ENCODE measurements at places on chromosomes 12 and 14. TPM values are rescaled to one million over a fixed set of nuclear protein-coding genes. Genes with fewer than 3 reads are reported as not detected.

DNA sequence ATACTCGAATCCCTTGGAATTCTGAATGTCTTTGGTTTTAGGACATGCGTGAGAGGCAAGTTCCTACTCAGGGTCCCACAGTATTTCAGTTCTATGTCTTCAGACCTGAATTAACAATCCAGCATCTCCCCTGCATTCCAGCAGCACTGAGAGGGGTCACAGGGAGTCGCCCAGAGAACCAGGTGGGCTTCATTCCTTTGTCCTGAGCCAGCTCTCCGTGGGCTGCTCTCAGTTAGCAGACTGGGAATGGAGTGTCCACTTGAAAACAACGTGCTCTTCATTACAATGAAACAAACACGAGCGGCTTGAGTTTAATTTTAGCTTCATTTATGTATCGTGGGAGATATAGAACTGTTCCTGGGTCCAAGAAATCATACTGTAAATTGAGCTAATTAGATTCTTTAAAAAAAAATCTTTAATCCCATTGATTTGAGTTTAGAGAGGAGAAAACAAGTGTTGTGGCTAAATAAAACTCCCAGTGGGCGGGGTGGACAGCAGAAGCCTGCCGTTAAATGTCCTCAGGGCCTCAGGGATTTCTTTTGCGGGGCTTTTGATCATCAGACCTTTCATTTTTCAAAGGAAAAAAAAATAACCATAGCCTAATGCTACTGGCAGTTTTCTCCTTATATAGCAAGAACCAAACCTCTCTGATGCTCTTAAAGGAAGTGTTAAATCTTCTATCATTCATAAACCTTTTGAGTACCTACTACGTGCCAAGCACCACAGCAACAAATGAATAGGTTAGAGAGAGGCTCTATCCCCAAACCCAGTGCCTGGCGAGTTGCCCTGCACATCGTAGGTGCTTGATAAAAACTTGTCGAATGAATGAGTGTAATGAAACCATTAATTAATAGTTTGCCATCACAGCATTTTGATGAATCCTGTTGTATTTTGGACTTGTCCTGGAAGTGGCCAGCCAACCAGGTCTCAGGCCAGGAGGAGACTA is 140.4 kb downstream of the CHST11 start:
- DNase-seq: no peak

Gene REP15
- total RNA-seq: 0.33 TPM

DNA sequence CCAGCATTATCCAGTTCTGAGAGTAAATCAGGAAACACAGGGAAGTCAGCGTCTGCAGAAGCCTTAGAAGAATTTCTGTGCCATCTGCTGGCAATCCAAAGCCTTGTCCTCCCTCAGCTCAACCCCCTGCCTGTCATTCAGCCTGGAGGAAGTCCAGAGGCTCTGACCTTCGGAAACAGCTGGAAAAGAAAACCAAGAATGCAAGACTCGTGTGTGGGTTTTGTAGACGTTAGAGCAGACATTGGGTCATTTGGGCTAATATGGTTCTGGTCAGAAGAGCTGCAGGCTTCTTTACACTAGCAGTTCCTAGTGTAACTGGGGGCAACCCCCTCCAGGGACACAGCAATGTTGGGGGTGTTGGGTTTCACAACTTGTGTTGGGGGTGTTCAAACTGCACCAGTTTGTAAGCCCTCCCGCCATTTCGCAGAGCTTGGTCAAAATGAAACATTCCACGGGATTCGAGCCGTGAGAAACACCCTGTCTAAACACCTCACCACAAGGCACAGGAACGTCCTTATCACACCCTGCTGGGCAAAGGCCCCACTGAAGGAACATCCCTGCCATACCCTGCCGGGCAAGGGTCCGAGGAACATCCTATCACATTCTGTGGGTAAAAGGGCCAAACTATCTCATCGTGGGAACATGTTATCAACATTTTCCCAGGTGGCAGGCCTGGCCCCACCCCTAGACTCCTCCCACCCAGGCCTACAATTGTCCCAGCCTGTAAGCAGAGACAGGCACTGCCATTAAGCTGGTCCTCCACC is 21.0 kb upstream of the SERPINA4 start:
- no peak for DNase-seq

Gene SYCP3
- total RNA-seq: 0.22 TPM
